ENCODE measurements at places on chromosomes 2 and 18.

- peak; percentile 32 for DNase-seq
These were observed 1.0 kb upstream of the HDAC4 start for GRCh38 chr2:239401881-239402233.

GRCh38 chr2:31216734-31217133, 581 bp downstream of the CAPN14 start:
- peak; percentile 85 for DNase-seq

DNA sequence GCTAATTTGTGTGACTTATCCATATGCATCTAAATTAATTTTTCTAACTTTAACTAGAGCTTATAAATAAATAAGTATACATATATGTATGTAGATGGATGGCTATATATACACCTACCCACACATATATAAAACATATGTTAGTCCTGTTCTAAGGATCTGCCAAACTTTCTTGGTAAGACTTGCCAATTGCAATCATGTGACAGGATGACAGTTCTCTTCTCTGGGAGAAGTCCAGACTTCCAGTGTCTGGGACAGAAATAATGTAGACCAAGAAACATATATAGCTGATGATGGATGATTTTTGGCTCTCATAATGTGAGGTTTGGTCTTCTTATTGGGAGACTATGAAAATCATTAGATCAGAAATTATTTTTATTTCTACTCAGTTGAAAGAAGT, 30.6 kb upstream of the NR4A2 start:
- no peak for DNase-seq

GRCh38 chr2:108916796-108917421, 72.1 kb downstream of the EDAR start:
- DNase-seq: no peak

DNA sequence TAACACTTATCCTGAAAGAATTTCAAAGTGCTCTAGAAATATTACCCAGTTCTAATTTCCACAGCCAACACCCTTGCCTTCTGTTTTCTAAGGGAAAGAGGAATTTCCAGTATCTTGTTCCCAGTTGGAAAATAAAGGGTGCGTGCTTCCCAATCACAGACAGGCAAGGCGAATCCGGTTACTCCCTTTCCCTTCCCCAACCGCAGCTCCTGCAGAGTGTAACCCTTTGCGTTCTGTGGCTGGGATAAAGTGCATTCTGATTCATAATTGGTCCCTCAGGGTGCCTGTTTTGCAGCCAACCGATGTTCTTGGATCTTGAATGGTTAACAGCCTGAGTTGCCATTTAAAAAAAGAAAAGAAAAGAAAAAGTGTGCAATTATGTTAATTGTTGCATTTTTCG, 40.6 kb upstream of the PGAP1 start:
- DNase-seq: no peak

GRCh38 chr2:30301551-30301950, 70.2 kb downstream of the LBH start:
- no peak for DNase-seq

- no peak for DNase-seq
These were observed 99.5 kb downstream of the MAPK4 start for GRCh38 chr18:50659091-50660003.

GRCh38 chr2:49914281-49914680, 760.0 kb upstream of the FSHR start:
- no peak for DNase-seq

- DNase-seq: no peak
These were observed 140.1 kb downstream of the MBP start for GRCh38 chr18:76992226-76993084.

DNA sequence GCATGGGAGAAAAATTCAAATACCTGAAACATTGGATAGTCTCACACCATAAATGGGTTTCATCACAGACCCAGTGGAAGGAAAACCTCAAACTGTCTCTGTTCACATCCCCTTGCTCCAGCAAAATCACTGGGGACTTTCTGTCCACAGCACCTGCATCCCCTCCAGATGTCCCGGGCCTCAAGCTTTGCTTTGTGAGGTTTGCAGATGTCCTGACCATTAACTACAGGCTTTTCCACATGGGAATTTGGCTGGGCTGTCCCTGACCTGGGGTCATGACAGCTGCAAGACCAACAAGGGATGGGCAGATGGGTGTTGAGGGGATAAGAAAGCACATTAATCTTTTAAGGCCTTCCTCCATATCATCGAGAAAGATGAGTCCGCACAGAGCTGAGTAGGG, 427.9 kb downstream of the TXNL1 start:
- no peak for DNase-seq

DNA sequence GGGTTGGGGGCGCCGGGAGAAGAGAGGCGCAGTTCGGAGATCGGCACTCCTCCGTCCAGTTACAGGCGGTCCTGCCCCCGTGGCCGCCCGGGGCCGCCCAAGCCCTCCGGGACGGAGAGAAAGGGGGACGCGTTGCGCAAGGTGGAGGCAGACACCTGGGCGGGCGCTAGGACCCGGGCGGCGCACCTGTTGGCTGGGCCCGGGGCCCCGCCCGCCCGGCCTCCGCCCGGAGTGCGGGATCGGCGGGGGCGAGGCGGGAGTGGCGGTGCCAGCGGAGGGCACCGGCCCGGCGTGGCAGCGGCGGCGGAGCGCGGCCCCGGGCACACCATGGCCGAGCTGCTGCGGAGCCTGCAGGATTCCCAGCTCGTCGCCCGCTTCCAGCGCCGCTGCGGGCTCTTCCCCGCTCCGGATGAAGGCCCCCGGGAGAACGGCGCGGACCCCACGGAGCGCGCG, at the start of gene SGPP2:
Gene SGPP2, plus strand, starts transcription at position 268 of the 453 bp plus-strand sequence. Its CDS starts 60 bp downstream, at position 328.
- DNase-seq: peak; percentile 42

GRCh38 chr2:203656522-203657287, 49.7 kb upstream of the CD28 start:
- DNase-seq: no peak

DNA sequence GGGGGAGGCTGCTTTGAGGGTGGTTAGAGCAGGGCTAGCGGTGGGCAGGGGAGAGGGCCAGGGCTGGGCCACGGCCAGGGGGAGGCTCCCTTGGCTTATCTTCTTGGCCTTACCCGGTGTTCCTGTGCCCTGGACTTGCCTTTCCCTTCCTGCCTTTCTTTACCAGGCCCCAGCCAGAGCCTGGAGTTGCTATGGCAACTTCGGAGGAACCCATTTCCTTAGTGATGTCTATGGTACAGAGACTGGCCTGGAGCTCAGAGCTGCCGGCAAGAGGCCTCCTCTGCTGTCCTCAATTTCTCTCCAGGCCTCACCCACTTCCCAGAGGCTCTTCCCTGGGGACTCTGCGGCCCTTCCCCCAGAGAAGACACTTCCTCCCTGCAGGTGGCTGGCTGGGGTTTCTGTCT, 11.5 kb downstream of the SPEG start:
- no peak for DNase-seq

DNA sequence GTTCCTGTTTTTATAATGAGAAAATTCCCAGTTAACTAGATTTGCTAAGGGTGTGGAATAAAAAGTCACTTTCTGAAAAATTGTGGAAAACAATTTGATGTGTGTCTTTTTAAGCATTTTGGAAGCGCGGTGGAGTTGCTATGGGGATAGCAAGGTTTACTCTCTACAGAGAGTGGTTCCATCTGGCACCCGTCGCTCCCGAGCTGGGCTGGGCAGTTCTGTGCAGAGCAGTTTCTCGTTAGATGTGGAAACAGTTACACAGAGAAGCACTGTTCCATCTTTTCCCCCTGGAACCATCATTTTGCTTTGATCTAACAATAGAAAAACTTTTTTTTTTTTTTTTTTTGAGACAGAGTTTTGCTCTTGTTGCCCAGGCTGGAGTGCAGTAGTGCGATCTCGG, 17.4 kb downstream of the LDLRAD4 start:
- DNase-seq: no peak

DNA sequence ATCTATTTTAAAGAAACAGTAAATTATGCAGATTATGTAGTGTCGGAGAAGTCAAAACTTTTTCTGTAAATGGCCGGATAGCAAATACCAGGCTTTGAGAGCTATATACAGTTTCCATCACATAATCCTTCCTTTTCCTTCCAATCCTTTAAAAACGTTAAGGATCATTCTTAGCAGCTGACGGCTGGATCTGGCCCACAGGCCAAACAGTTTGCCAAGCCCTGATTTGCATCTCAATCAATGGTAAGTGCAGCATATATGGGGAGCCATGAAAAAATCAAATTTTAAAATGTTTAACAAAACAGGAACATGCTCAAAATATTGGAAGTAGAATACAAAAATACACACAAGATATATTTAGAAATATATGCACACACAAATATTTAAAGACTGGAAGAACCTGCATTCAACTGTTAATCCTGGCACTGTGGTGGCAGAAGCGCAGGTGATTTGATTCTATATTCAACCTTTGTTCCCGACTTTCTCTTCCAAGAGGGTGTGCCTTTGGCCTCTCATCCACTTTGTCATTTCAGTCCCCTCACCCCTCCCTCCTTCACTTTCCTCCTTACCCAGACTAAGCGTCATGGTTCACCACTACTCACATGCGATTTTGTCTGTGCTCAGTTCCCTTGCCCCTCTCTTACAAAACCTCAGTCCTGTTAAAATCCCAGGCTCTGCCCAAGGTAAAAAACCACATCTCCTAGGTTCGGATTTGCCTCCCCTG, 27.3 kb downstream of the NDUFA10 start:
- no peak for DNase-seq

DNA sequence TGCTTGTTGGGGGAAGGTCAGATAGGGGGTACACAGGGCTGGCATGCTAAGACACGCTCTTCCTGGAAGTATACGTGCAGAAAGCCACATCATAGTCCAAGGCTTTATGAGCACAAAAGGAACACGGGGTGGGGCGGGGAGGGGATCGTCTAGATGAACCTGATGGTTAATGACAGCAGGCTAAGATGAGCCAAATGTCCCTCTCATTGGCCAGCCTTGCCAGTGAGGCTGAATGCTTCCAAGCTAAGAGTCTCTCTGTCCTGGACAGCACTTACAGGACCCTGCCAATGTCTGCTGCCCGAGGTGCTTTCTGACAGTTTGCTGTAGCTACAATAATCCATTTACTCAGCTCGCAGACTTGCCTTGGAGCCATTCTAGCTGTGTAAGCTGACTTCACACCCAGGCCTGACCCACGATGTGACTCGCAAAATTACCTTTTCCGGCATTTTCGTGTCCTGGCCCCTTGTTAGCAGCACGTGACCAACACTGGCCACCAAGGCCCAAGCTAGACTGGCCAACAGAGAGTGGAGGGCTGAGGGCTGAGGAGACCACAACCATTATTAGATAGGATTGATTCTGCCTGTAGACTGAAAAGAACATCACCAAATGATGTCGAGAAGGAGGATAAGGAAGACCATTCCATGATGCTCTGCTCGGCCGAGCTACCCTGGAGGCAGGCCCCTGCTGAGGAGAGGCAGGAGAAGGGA, 84.2 kb downstream of the MALT1 start:
- no peak for DNase-seq

- no peak for DNase-seq
These were observed 24.7 kb upstream of the MBP start for GRCh38 chr18:77157312-77157711.

DNA sequence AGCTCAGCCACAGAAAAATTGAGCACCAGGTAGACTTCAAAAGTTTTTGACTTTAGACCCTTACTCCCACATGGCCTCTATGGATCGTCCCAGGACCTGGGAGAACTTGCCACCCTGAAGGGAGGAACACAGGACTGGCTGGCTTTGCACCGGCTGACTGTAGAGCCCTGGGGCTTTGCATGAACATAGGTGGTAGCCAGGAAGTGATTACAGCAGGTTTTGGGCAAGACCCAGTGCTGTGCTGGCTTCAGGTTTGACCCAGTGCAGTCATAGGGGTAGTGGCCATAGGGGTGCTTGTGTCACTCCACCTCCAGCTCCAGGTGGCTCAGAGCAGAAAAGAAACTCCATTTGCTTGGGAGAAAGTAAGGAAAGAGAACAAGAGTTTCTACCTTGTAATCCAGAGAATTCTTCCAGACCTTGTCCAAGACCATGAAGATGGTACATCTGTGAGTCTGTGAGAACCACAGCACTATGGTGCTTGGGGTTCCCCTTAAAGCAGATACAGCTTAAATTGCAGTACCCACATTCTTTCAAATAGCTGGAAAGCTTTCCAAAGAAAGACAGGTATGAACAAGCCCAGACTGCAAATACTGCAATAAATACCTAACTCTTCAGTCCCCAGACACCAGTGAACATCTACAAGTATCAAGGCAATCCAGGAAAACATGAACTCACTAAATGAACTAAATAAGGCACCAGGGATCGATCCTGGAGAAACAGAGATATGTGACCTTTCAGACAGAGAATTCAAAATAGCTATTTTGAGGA, 13.0 kb upstream of the SESTD1 start:
- no peak for DNase-seq

DNA sequence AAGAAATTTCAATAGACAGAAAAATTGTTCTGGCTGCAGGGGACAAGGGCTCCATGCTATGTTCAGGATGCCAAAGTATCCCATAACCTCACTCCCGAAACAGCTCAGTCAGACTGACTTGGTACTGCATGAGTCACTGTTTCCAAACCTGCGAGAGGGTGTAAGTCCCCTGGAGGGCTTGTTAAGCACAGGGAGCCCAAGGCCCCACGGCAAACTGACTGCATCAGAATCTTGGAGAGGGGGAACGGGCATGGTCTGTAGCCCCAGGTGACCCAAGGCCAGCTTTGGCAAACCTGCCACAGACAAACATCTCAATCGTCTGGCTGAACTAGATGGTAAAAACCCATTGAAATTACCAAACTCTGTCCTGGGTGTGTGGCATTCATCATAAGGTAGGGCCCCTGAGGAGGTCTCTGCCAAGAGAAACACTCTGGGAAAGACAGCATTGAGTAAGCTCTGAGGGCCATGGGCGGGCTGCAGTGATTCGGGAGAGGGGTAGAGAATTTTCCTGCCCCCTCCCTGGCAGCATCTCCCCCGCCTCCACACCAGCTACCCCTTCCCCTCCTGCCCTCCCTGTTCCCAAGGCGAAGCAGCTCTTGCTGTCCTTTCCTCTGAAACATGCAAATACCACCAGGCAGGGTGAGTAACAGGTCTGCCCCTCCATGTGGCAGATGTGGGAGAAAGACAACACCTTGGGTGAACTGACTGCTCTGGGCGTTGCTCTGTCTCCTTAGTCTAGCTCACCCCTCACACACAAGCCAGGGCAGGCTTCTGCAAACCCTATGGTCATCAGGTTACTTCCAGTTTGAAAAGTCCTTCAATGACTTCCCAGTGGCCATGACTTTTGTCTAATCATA, 274.7 kb upstream of the SIX2 start:
- DNase-seq: no peak

DNA sequence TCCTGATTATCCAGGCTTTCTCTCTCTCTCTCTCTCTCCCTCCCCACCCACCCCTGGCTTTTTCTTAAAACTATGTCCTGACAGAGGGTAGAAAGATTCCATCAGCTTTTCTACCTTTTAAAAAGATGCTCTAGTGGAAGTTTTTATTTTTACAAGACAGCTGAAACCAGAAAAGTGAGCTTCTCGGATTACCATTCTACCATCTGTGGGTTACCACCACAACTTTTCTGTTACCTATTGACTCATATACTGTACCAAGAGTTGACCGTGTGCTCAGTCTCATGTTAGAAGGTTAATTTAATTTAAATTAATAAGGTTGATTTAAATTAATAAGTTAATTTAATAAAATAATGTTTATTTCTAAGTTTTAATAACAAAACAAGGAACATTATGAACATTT, 137.6 kb downstream of the UPP2 start:
- DNase-seq: no peak
